ENCODE measurements at places on chromosomes 5 and 9.

- no peak for DNase-seq
These were observed 1.1 kb downstream of the PRRX2 start for GRCh38 chr9:129666575-129666974.

GRCh38 chr5:154644745-154645411, 110.3 kb upstream of the LARP1 start:
- no peak for DNase-seq

- DNase-seq = no peak
These were observed 90.6 kb upstream of the MIER3 start for GRCh38 chr5:57042524-57042931.

DNA sequence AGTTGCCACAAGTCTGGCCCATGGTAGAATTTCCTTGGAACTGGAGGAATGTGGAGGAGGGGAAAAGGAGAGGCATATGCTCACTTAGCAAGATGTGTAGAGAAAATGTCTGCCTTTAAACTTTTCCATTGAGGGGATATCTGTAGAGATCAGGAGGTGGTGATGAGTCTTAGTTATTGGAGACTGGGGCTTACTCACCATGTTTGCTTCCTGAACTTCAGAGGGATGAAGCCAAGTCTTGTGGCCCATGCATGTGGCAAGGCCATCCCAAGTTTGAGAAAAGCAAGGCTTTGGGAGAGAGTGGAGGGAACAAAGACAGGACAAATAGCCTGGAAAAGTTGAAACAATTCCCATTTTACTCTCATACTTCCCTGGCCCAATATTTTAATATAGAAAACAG, 124.5 kb downstream of the GDNF start:
- no peak for DNase-seq

GRCh38 chr5:98770209-98770910, 3.1 kb upstream of the RGMB start:
- DNase-seq = no peak

GRCh38 chr9:91905237-91905650, 44.8 kb downstream of the ROR2 start:
- DNase-seq = no peak

DNA sequence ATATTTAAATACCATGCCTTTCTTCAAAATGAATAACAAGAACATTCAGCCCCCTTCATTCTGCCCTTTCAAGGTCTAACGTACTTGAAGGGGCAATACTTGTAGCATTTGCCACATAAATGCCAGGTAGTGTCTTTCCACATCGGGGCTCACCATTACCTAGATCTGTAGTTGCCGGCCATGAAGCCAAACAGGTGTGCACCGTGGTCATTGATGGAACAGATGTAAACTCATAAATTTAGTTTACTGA, 193.0 kb downstream of the CD180 start:
- no peak for DNase-seq

GRCh38 chr9:89477384-89477783, 20.5 kb downstream of the SEMA4D start:
- no peak for DNase-seq

GRCh38 chr9:92661743-92662142, 8.2 kb downstream of the IPPK start:
- no peak for DNase-seq

GRCh38 chr5:59698207-59699178, 195.0 kb downstream of the PDE4D start:
- no peak for DNase-seq

DNA sequence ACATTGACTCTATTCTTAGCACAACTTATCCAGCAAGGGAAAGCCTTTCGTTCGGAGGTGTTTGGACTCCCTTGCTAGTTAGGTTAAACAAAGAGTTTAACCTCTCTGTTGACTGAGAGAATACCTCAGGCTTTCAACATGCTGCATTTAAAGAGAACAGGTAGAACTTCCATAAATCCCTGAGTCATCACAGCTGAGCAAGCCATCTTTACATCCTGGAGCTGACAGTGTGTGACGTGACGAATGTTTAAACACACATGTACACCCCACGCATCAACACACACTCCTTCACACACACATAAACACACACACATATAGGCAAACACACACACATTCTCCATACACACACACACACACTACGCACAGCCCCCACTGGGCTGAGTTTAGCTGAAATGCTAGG, 152.8 kb downstream of the ADAMTS12 start:
- no peak for DNase-seq

DNA sequence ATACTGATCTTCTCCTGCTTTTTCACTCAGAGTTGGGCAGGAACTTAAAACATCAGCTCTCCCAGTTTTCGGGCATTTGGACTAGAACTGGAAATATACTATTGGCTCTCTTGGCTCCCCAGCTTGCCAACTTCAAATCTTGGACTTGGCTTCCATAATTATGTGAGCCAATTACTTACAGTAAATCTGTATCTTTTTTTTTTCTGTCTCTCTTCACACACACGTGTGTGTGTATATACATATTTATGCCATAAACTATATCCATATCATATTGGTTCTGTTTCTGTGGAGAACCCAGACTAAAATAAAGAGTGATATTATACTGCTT, 379.6 kb upstream of the PRR16 start:
- no peak for DNase-seq

GRCh38 chr5:34001241-34001841, 6.5 kb downstream of the AMACR start:
- no peak for DNase-seq

DNA sequence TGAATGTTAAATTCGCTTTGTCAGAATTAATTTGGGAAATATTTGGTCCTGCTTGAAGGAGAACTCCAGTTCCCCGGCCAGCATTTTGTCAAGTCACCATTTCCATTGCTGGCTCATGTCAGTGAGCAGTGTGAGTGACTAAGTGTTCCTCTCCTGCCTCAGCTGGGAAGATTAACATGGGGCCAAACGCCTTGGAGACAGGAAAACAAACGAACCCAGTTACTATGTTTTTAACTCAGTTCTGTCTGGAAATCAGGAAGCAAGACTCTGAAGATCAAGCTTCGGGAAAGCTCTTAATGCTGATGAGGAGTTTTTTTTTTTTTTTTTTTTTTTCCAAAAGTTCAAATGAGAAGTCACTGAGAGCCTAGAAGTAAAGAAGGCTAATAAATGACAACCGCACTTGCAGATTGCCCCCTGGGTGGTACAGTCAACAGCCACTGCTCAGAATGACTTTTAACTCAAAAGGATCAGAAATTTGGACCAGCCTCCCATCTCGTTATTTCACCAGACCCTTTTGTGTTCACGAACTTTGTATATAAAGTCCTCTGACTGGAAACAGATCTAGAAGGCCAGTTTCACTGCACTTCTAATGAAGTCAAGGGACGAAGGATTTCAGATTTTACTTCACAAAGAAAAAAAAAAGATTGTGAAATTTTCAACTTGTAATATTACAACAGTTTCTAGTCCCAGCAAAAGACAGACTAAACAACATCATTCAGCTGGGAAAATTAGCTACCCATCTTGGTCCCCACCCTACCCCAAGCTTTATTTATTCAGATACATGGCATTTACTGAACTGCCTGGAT, 121.3 kb downstream of the LHFPL2 start:
- DNase-seq = no peak

DNA sequence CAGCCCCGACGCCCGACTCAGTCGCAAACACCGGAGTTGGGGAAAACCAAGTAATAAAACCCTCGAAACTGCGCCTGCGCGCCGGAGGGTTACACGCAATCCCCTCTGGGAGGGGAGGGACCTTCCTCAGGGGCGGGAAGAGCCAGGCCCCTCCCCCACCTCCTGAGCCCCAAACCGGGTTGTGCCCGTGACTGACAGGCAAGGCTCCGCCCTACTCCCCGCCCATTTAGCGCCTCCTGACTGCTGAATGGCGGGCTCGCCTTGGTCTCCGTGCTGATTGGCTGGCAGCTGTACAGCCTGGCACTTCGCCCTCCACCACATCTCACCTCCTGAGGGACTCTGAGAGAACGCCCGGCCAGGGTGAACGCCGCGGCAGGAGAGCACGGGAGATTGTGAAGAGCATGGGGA, at the start of gene PRDM9:
PRDM9 (plus strand) TSS at position 332 of the 408 bp plus-strand sequence. CDS start 1,425 bp downstream, outside the sequence.
- no peak for DNase-seq

GRCh38 chr9:90092508-90092907, 487.7 kb downstream of the GADD45G start:
- no peak for DNase-seq

- no peak for DNase-seq
These were observed 327.5 kb upstream of the ZNF462 start for GRCh38 chr9:106535439-106535838.
